ENCODE measurements at places on chromosomes 12 and 14.

DNA sequence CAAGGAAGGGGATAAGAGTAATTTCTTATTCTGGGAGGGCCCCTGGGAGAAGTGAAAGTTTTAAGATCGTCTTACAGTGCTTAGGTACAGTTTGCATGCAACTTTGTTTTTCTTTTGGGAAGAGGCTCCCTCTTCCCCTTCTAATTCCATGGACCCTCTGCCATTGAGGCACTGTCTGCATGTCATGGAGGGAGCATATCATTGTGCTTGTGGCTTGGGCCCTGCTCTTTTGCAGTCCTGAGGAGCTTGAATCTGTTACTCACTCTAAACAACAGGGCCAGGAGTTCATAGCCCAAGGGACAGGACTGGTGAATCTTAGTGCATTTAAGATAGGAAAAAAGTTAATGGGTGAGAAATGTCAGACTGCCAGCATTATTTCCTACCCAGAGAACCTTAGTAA lies 2.3 kb downstream of the UBE3B start:
- no peak for DNase-seq

DNA sequence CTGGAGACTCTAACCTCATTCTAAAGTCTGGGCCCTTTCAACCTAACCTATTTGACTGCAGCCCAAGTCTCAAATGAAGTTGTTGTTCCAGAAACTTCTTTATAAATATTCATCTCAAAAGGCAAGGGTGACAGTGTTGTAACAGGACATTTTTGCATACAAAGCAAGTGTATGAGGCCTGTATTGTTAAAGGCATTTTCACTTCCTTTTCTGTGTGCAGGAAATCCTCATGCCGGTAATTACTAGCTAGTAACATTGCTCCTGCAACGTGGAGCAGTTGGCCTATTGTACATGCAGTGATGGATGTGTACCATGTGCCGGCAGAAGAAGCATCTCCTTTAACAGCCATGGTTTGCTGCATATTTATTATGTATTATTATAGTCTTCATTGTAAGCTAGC lies 156.5 kb upstream of the RMST start:
- DNase-seq: no peak

- no peak for DNase-seq
These were observed 14.9 kb upstream of the TAC3 start for GRCh38 chr12:57031138-57031725.

- DNase-seq: no peak
These were observed 20.5 kb upstream of the GUCY2C start for GRCh38 chr12:14716848-14717444.

- no peak for DNase-seq
These were observed 142.6 kb upstream of the CPSF6 start for GRCh38 chr12:69096669-69097335.

DNA sequence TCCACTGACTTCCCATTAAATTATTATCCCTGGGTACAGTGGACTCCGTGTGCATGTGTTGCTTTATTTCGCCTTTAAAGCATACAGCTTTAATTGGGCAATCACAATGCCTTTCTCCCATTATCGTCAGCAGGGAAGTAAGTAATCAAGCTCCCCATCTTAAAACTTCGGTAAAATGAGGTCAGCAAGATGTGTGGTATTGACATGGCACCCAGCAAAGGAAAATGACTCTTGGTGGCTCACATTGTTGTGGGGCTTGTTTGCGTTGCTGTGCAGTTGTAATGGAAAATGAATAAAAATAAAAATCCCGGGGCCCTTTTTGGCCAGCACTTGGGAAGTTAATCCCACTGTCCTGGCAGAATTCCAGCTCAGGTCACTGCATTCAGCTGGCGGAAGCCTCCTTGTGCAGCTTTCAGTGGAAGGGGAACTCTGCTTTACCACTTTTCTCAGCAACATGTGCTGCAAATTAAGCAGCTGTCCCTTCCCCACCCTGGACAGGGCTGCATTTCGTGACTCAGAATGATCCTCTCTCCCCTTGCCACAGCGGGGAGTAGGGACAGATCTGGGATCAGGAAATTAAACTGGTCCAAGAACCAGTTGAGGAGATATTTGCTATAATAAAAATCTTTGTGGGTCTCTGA lies 13.9 kb upstream of the ATP2A2 start:
- DNase-seq: no peak

DNA sequence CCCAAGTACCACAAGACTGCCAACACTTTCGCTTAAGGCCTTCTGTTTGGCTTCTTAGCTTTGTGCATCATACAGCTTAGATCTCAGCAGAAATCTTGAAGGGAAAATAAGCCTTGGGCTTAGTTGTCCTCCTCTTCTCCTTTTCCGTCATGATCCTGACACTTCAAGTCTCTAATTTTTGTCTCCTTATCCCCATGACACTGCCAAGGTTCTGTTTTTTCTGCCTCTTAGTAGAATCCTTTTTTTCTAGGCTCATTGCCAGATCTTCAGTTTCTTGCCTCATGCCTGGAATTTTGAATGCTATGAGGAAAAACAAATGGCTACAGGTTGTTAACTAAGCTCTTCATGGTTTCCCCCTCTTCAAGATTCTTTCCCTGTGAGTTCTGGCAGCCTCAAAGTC lies 450.4 kb downstream of the LRFN5 start:
- no peak for DNase-seq

DNA sequence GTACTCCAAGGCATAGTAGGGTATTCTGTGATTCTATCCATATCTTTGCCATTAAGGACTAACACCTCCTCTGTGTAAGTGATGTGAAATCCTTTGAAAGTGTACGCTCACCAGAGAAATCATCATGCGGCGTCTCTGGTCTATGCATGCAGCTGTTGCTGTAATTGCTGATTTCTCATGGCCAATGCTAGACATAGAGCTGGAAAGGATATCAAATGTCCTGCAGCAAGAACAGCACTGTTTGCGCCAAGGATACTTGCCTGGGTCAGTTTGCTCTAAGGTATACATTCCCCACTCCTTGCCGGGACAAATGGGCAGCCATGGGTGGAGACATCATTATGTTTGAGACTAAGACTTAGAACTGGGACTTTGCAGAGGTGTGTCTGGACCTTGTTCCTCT lies 896.4 kb downstream of the BCL11B start:
- DNase-seq: no peak

DNA sequence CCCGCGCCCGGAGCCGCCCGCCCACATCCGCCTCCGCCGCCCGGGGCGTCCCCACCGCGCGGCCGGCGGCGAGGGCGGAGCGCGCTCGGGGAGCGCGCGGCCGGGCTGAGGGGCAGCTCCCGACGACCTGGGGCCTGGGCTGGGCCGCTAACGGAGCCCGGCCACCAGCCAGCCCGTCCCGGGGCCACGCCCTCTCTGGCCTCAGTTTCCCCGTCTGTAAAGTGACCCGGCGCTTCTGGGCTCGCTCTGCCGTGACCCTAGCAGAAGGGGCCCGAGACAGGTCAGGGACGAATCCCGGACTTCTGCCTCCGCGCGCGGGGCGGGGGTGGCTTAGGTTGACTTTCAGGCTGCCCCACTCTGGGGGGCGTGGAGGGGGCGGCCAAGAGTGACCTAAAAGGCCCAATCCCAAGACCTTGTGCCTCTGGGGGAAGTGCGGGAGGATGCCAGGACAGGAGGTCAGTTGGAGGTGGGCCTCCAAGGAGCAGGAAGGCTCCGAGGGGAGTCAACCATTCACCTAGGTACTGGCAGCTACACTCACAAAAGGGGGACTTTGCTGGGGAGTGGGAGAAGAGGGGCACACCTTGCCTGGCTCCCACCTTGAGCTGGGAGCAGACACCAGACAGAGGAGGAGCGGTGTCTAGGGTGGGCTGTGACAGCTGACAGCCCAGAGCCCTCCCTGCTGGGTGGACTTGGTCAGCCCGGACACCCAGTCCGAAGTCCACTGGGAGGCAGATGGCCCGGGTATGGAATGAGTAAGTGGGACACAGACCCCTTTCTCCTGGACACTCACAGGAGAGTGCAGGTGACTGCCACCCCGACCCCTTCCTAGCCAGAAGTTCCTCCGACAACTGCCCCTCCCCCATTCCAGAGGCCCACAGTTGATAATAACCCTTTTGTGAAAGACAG lies 486 bp upstream of the AKT1 start:
- DNase-seq: no peak

DNA sequence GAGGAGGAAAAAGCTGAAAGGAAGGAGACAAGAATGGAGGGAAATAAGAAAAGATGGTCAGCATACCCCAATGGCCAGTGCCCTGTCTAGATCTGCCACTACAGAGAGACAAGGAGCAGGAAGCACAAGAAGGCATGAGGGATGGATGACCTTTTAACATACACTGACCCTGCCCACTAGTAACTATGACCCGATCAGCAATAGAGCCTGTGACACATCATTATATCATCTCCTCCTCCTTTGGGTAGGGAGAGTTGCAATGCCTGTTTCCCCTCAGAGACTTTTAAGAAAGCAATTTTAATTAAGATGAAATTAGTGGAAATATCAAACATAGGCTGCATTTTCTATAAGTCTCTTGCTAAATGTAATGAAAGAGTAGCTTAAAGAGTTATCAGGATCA lies 4.7 kb upstream of the SLC2A13 start:
- no peak for DNase-seq

DNA sequence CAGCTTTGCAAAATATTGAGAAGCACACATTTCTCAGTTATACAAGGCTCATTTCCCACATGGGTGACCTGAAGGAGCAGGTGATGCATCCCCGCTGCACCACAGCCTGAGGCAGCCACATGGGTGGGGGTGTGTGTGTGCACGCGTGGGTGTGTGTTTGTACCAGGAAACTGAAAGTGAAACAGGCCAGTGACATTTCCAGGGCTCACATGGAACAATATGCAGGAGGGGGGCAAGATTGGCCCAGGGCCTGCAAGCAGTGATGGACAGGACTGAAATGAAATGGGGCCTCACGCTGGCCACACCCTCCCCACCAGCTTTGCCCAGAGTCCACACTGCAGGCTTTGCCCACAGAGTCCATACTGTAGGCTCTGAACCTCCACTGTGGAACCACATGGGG lies 154.2 kb upstream of the PARP11 start:
- no peak for DNase-seq

GRCh38 chr14:64566651-64567122 lies 16.9 kb downstream of the PPP1R36 start:
- no peak for DNase-seq

GRCh38 chr14:100108840-100109593 lies 43.8 kb downstream of the EVL start:
- DNase-seq: no peak

DNA sequence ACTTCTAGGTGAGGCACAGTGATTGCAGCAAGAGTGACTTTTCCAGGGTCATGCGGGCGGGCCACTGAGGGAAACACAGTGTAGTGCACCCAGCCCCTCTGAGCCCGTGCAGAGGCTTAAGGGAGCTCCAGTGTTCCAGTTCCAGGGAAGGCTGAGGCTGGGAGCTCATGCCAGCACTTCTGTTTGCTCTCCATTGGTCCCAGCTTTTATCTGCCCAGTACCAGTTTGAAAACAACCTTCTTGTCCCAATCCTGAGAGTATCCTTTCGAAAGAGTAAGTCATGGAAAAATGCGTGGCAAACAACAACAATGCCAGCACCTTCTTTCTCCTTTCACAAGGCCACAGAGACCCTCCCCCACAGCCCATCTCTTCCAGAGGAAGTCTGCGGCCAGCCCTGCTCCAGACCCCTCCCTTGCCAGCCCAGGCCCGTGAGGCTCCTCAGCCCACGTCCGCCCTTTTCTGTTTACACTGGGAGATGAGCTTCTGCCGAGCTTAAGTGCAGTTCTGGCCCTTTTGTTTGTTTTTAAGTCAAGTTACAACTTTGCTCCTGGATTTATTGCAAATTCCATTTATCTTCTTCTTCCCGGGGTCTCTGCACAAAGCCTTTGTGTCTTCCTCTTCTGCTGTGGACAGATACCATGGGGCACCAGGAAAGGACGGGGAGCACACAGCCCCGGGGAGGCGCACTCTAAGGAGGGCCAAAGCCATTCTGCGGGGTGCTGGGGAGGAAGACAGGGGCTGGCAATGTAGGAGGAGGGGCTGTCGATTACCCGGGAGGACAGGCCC lies 185.6 kb downstream of the ZFP36L1 start:
- no peak for DNase-seq

DNA sequence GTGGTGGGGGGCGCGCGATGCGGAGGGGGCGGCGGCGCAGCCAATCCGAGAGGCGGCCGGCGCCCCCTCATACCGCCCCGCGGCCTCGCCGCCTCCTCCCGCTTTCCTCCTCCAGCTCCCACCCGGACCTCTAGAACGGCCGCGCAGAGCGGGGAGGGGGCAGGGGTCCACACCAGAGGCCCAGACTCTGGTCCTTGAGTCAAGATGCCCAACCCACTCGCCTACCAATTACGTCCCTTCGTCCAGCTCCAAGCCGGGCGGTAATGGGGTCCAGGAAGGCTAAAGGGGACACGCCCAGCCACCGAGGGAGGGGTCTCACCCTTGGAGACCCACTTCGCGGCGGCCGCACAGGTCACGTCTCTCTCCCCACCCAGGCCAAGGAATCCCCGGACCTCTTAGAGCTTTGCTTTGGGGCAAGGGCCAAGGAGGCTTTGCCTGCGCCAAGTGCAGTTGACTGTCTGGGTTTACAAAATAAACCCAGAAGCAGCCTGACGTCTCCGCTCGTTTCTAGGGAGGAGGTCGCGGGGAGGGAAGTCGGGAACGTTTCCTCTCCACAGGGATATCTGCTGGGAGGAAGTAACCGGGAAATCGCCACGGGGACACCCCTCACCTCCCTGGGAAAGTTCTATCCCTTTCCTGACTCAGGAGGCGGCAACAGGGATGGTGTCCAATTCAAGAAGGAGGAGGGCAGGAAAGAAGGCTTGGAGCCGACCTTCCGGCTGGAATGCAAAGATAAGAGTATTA lies 394 bp upstream of the AMIGO2 start:
- DNase-seq: no peak

- DNase-seq: no peak
These were observed 1510.3 kb upstream of the SEL1L start for GRCh38 chr14:83044001-83044400.

- no peak for DNase-seq
These were observed 785.8 kb downstream of the MED13L start for GRCh38 chr12:115491511-115492250.

DNA sequence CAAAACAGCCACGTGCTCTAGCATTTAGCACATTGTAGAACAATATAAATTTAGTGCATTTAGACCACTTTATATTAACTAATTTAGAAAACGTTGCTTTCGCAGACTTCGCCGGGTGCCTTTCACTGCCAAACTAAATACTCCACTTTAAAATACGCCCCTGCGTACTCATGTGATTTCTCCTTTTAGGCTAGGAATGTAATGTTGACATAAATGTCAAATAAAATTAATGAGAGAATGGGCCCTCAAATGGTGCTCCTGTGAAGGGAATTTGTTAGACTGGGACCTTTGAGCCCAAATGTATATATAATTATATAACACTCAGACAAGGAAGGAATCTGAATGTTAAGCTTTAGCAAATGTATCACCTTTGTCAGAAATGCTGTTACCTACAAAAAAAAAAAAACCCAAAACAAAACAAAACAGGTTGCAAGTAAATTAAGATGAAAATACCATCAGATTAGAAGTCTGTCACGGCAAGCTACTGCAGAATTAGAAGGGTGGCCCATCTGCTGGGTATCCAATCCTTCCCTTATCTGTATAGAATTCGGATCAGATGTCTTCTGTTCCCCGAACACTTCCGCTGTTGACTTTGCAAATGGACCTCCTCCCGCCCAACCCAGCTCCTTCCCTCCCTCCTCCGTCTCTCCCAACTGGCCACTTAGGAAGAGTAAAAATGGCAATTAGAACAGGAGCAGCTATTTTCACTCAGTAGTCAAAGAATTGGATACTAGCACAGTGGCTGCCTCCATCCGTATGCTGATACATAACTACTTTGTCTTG lies 159.3 kb upstream of the FOXN3 start:
- DNase-seq: no peak

- DNase-seq: peak; percentile 84
These were observed 1.2 kb downstream of the CRY1 start for GRCh38 chr12:107091989-107092641.

GRCh38 chr14:101460986-101461750 lies 100.1 kb upstream of the DIO3 start:
- DNase-seq: no peak

GRCh38 chr12:8089716-8090115 lies 7.6 kb downstream of the NECAP1 start:
- DNase-seq: no peak
